NCI-H510A treated with DMSO at 0.1 percent for 48 hours (cell line): ENCODE measurements at places on chromosomes 6 and 20.

- no peak for DNase-seq
These were observed 9.1 kb downstream of the PRND start for GRCh38 chr20:4730780-4731179.

GRCh38 chr6:2739335-2739734 lies 11.4 kb downstream of the MYLK4 start:
- no peak for DNase-seq

GRCh38 chr6:18323935-18324705 lies 59.8 kb upstream of the DEK start:
- peak; percentile 83 for DNase-seq

GRCh38 chr20:57654998-57655808 lies 35.0 kb upstream of the ZBP1 start:
- no peak for DNase-seq

DNA sequence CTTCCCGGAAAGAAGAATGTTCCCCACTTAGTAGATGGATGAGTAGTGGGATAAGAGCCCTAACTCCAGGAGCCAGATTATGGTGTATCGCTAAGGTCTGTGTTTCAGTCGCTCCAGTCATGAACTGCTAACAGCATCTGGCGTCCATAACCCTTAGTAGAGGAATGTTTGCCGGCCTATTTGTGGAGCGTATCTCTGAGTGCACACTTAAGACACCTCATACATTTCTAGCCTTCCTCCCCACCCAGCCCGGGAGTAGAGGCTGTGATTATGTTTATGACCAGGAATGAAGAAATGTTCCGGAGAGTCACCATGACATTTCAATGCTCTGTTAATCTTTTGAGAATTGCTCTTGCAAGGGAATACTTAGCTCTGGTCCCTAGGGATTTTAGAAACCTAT lies 251.1 kb upstream of the SOX4 start:
- DNase-seq: no peak

DNA sequence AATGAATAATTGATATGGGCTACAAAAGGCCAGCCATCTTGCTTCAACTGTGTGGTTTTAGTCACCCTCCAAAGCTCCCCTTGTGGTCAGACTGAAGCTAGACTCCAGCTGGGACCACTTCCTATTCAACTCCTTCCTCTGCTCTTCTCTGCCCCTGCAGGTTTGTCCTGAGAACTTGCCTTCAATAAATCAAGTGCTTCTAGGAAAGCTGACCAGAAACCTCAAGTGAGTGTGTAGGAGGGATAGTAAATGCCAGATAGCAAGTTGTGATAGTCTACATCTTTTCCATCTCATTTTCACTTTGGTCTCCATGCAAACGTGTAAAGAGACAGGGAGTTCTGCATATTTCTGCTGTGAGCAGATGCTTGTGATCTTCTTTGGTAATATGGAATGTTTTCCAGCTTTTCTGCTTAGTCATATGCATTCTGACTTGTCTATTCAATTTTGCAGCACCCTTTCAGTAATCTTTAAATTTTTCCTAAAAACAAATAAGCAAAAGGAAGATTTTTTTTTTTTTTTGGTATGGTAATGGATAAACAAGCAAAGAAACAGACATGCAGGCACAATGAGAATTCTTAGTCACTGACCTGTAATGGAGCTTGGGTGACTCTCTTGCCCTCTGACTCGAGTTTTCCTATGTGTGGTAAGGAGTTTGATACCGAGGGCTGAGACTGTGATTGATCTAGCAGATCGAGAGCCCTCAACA lies 201.3 kb upstream of the BTBD3 start:
- DNase-seq: peak; percentile 24

- DNase-seq: no peak
These were observed 17.2 kb upstream of the NOX3 start for GRCh38 chr6:155472886-155473285.

DNA sequence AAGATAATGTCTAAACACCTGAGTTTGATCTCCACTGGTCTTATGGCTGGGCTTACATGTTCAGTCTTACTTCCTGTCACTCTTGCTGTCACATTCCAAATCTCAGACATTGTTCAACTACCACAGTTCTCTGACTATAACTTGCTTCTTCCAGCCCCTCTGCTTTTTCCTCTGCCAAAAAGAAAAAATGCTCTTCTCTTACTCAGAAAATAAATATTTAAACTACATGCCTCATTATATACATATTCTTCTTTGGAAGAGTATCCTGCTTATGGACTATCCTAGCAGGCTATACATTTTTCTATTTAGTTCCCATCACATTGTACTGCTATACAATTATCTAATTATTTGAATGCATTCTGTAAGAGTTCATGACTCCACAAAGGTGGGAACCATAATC lies 175.4 kb downstream of the TBC1D32 start:
- DNase-seq: no peak

GRCh38 chr20:56724241-56724757 lies 95.2 kb downstream of the TFAP2C start:
- DNase-seq: no peak

GRCh38 chr6:163099621-163100171 lies 314.8 kb upstream of the QKI start:
- DNase-seq: no peak

GRCh38 chr6:27176096-27176495 lies 71.4 kb upstream of the PRSS16 start:
- DNase-seq: no peak

- DNase-seq: no peak
These were observed 54.8 kb upstream of the MBOAT1 start for GRCh38 chr6:20266851-20267608.

DNA sequence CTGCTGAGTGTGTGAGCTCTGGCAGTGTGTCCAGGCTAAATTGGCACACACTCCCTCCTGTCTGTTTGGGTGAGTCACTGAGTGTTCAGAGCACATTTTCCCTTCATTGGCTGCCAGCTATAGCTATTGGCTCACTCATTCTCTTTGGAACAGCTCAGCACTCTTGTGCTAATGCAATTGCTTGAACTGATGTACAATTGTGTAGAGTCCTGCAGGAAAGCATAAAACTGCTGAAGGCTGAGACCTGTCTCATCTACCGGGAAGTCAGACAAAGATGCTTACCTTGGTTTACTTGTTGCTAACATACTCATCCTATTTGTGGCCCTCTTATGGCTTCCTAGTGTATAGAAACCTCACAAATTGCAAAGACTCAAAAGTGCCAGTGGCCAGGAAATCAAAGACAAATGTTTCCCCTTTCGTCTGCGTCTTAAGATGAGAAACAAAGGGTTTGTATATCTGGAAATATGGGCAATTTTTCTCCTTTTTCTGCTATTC lies 351.0 kb downstream of the BCKDHB start:
- no peak for DNase-seq

DNA sequence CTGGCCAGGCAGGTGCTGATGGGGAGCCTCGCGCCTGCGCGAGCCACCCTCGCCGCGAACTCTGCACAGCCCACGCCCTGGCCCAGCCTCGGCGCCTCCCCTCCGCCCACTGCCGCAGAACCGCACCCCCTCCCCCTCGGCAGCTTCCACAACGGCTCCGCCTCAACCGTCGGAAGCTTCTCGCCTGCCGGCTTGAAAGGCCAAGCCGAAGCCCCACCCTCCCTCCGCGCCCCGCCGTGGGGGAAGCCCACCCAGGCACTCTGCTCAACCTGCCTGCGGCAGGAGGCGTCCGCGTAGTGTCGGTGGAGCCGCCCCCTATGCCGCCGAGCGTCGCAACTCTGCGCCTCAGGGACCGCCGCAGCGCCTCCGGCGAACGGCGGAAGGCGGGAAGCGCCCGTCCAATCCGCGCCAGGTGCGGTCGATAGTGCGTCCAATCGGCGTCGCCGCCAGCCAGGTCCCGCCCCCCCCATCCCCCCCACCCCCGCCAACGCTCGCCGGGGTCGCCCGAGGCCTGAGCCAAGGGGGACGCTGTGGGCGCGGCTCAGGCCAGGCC lies at the start of gene SYCP2:
SYCP2 (minus strand) TSS at position 342 of the 553 bp plus-strand sequence. CDS start 11,224 bp downstream, outside the sequence.
- peak; percentile 16 for DNase-seq

DNA sequence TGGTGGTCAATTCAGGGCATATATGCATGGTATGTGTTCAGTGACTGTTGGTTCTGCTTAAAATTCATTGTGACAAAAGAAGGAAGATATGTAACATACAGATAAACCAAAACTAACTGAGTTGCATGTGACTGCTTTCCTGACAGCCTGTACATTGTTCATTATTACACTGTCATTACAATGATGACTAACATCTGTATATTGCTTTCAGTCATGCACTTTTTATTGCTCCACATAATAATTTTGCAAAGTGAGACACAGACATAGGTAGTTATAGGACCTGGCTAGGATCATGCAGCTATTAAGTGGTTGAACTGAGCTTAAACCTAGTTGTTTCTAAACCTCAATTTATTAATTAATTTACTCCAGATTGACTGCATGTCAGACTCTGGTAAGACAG lies 703.2 kb downstream of the HDGFL1 start:
- DNase-seq: no peak

DNA sequence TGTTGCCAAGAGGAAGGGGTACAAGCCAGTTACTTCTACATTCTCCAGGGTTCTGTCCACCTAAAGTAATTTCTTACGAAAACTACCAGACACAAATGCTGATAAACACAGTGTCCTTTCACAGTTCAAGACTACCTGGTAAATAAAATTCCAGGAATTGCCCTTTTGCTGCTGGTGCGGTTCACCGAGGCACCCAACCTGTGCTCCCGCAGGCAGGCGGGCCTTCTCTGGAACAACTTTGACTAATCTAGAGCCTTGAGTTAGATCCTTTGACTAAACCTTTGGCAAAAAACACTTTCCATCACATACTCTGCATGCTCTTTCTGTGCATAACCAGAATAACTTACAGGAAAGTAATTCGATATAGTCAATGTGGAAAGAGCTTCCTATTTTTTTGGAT lies 107.0 kb downstream of the HUS1B start:
- no peak for DNase-seq

- no peak for DNase-seq
These were observed 600.5 kb upstream of the EYS start for GRCh38 chr6:66307490-66307889.

DNA sequence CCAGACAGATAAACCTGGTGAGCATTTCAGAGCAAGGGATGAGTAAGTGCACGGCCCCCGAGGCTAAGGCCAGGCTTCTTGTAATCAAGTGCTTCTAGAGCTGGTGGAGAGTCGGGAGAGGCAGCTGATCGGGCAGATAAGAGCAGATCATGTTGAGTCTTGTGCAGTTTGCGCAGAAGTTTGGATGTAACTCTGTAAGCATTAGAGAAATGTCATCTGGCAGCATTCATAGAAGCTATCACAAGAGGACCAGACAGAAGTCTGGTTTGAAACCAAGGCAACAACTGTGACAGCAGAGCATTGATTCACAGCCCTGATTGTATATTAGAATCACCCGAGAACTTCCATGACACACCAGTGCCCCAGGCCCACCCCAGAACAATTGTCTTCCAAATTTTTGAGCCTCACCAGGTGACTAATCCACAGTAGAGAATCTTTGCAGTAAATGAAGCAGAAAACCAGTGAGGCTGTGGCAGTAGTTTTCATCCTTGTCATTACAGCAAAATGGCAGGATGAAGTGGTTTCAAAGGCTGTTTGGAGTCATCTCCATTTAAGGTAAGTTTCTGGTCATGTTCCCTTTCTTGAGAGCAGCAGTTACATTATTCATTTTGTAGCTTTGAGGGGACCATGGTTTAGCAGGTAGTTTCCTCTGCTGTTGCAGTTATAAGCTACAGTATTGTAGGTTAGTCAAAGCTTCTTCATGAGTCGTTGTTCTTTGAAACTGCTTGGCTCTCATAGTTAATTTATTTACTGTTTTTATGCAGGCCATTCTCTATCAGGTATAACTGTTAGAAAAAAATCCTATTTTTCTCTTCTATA lies 84.1 kb downstream of the RNF217 start:
- DNase-seq: no peak

- no peak for DNase-seq
These were observed 191.1 kb downstream of the TAF4 start for GRCh38 chr20:61874421-61875068.

GRCh38 chr6:157699777-157700636 lies 123.0 kb upstream of the SNX9 start:
- no peak for DNase-seq

- no peak for DNase-seq
These were observed 108.2 kb downstream of the PLG start for GRCh38 chr6:160810238-160810637.

DNA sequence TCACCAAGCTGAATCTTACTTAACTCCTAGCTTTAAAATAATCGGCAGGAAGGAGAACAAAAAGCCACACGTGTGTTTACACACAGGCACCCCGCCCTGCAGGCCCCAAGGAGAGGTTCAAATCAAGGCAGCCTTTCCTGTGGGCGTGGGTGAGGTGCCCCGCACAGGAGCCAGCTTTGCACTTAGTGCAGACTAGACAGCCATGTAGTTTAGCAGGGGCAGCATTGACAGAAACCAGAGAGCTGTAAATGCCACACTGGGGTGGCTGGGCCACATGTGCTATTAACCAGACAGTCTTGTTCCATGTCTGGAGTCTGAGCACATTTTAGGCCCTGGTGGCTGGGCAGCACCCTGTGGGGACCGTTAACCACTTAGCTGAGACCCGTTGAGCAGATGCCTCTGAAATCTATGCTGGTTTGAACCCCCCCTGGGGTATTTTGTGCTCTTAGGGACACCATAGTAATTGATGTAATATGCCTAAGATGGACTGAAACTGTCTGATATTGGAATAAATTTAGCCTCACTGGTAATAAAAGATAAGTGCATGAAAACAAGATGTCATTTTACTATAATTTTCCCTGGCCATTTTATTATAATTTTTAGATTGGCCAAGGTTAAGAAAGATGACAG lies 106.4 kb upstream of the KCNG1 start:
- DNase-seq: no peak

- no peak for DNase-seq
These were observed 136.3 kb downstream of the CFAP61 start for GRCh38 chr20:20188647-20189046.

DNA sequence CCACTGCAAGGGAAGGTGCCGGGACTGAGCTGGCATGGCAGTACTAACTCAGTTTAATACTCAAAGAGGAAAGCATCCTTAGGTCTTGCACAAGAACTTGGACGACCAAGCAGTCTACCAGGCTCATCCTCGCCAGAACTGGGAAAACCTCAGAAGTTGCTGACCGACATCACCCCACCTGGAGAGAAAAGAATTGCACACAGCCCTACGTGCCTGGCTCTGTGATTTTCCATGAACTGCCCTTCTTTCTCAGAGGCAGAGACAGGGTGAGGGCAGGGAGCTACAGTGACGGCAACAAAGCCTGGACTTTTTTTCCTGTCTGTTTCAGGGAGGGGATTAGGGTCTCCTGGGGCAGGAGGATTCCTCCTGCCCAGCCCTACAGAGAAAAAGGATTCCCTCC lies 8.0 kb downstream of the JAG1 start:
- DNase-seq: no peak

DNA sequence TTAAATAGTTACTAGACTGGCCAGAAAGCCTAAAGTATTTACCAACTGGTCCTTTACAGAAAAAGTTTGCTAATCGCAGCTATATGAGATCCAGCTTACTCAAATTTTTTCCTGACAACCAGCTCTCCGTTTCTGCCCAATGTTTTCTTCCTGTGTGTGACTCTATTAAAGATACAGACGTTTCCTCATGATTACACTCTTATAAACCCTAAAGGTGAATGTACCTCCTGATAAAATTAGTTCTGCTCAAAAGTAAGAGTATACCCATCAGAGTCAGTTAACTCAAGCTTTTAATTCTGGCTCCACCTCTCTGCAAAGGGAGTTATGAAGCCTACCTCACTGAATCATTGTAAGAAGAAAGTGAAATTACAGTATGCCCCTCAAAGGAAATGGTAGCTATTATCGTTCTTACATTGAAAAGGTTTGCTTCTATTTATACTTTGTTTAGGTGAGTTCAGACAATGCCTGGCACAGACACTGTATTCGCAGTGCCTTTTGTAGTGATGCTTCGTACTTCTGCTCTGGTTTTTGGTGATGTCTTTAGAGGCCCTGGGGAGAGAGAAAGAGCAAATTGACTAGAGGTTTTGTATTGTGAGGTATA lies 10.2 kb upstream of the MROH8 start:
- DNase-seq: no peak
